ENCODE measurements at places on chromosomes 7 and 10. TPM values are rescaled to one million over a fixed set of nuclear protein-coding genes. Genes with fewer than 3 reads are reported as not detected.

Gene CRHR2
- not detected for total RNA-seq

Gene CPN1
- total RNA-seq = not detected

Gene ARHGEF35
- 11.0 TPM for total RNA-seq

Gene AMPH
- not detected for total RNA-seq

Gene FLNC
- total RNA-seq = 0.11 TPM

Gene SFXN2
- 5.6 TPM for total RNA-seq

Gene CALHM2
- 2.3 TPM for total RNA-seq

Gene ADRA2A
- not detected for total RNA-seq

All from hair follicular keratinocyte (primary cell).